ENCODE measurements at places on chromosomes 12 and 14.

GRCh38 chr14:64951724-64952123 lies 9.2 kb upstream of the GPX2 start:
- DNase-seq, result no peak

GRCh38 chr12:127650626-127651025 lies 616.3 kb upstream of the TMEM132C start:
- DNase-seq, result no peak

GRCh38 chr14:50594577-50595316 lies 34.8 kb downstream of the ATL1 start:
- no peak for DNase-seq

DNA sequence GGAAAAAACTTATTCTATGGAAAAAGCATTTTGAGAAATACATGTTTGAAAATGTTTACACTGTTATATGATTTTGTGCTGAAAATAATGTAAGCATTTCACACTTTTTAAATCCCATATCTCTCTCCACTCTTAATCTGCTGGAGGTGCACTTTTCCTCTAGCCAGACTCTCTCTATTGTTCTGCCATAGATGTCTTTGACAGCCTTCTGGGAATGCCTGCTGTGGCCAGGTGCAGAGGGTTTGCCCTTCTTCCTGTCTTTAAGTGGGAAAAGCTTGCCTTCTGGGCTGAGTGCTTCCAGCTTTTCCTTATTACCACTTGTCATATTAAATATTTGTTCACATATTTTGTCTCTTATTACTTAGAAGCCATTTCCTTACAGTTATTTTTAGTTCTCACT lies 60.1 kb upstream of the PPM1H start:
- no peak for DNase-seq

- no peak for DNase-seq
These were observed 10.3 kb downstream of the WASHC3 start for GRCh38 chr12:102051431-102051965.

- DNase-seq, result peak; percentile 78
These were observed 473.0 kb downstream of the DPF3 start for GRCh38 chr14:72420749-72421474.

- no peak for DNase-seq
These were observed 39.9 kb downstream of the NOS1 start for GRCh38 chr12:117321572-117321971.

DNA sequence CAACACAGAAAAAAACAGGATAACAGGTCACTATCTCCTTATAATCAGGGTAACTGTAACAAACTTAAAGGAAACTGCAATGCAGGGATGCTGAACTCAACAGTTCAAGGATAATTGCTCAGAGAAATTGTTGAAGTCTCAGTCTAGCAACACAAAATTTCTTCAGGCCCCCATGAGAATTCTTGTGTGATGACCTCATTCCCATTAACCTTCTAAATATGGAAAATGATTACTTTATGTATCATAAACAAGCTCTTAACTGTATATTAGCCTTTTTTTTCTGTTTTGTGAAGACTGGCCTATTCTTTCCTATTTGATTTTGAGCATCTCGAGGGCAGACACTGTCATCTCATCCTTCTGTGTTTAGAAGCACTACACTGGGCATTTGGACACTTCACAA lies 47.1 kb downstream of the IGF1 start:
- DNase-seq, result no peak

DNA sequence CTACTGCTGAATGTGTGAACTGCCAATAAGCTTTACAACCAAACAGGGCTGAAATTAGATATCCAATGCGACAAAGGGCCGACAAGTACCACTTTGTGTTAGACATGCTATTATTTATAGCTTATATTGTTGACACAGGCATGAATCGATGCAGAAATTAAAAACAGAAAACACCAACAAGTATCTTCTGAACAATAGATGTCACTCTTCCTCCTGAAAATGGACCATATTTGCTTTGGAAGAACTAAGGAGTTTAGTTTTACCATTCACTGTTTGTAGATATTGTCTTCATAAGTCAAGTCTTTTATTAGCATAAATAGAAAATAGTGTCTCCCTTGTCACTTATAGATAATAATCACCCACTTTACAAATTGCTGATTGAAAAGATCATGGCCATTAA lies 86.5 kb downstream of the LRIG3 start:
- DNase-seq, result no peak

- no peak for DNase-seq
These were observed 1447.4 kb upstream of the TMEM132C start for GRCh38 chr12:126819554-126819953.
